ENCODE measurements at places on chromosomes 2 and 18.

DNA sequence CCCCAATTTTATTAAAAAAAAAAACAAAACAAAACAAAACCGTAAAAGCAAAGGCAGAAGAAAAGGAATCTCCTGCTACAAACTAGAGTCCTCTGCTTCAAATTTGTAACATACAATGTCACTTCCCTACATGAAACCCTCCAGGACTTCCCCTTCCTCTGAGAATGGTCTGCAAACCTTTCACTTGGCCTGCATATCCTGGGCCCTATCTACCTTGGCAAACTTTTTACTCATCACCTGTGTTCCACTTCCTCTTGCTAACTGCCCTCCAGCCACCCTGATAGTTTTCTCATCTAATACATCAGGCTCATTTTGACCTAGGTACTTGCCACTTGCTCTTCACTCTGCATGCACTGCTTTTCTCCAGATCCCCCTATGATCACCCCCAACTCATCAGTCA, 255.5 kb downstream of the ETAA1 start:
- no peak for DNase-seq

GRCh38 chr2:96159084-96159830, 14.0 kb upstream of the DUSP2 start:
- DNase-seq = no peak

DNA sequence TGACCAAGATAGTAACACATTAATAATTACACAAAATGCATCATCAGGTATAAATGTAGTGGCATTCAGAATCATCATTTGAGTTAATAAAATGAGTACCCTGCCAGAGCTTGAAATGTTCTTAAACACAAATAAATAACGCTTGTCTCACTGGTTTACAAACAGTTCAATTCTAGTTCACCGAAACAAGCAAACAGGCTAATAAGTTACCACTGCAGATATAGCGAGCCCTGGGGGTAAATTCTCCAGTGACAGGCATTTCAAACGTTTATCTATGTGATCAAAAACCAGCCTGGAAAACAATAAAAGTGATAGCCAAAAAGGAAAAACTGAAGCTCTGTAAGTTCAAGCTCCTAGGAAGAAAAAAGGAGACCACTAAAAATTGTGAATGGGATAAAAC, 152.6 kb downstream of the THADA start:
- DNase-seq = no peak

GRCh38 chr2:46784278-46784677, 131.3 kb downstream of the MCFD2 start:
- no peak for DNase-seq

GRCh38 chr2:110660558-110660957, 17.3 kb downstream of the BUB1 start:
- no peak for DNase-seq

DNA sequence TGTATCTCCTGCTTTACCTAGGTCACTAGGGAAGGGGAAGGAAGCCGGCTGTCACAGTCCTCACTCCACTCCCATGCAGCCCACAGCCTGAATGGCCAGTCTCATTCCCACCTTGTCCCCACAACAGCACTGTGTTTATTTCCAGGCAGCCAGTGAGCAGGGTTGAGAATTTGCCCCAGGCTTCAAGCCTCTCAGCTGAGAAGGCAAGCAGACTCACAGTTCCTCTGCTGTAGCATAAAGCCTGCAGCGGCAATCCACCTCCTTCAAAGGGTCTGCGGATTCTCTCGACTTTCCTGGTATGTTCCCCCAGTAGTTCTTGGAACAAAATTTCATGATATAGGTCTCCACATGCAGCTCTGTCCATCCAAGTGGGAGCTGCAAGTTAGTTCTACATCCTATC, 262.9 kb upstream of the GULP1 start:
- DNase-seq = no peak

GRCh38 chr2:111900859-111901258, 2.5 kb downstream of the MERTK start:
- no peak for DNase-seq

GRCh38 chr2:95349568-95350322, 52.6 kb downstream of the KCNIP3 start:
- DNase-seq = no peak

- no peak for DNase-seq
These were observed 129.7 kb downstream of the WDSUB1 start for GRCh38 chr2:159156834-159157233.

- DNase-seq = no peak
These were observed 596.6 kb downstream of the XIRP2 start for GRCh38 chr2:167484875-167485274.

DNA sequence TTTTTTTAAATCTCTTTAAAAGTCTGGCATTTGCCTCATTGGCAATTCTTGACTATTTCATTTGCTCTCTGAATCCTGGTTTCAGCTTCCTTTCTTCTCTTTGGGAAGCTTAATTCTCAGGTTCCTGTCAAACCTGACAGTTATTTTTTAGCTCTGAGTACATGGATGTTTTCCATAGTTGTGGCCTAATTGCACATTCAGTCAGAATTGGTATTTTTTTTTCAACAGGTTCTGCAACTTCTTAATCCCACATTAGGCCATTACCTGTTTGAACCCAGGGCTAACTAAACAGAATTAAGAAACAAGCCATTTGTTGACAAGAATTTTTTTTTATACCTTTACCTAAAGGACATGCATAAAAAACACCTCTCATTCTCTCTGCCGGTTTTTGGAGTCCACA, 338.8 kb downstream of the SETBP1 start:
- no peak for DNase-seq

DNA sequence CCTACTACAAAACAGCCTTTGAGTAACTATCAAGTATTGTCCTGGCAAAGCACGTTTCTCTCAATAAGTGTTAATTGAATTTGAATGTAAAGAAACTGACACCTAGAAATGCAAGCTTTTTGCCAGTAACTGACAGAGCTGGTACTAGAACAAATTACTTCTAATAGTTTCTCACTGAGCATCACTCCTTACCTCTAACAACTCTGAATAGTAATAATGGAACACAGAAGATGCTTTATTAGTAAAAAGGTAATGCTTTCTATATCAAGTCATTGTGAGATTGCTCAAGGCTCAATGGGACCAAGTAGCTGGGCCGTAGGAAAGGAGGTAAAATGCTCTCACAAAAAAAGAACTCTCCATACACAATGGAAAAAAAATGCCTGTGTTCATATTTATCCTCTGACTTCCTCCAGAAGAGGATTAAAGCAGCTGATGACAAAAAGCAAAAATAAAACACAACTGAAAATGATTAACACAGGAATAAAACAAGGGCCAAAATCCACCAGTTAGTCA, 11.8 kb downstream of the RASGRP3 start:
- DNase-seq = no peak

GRCh38 chr2:231062776-231063175, 6.1 kb downstream of the PSMD1 start:
- DNase-seq = no peak

DNA sequence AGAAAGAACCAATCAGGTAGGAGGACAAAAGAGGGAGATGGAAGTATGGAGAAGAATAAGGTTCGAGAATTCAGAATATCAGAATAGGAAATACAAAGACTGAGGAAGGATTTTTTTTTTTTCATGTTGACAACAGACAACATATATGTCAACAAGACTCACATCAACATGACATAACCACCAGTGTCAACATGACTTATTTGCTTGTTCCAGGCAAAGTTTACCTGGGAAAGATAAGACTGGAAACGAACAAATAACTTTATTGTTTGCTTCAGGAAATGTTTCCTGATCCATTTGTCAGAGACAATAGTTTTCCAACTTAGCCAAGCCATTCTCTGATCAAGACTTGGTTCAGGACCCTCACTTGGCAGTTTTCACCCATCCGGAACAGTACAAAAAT, 321.9 kb upstream of the NETO1 start:
- no peak for DNase-seq

- DNase-seq = no peak
These were observed 11.1 kb upstream of the DCTN1 start for GRCh38 chr2:74391209-74391579.

- no peak for DNase-seq
These were observed 33.9 kb upstream of the GORASP2 start for GRCh38 chr2:170895023-170895757.

DNA sequence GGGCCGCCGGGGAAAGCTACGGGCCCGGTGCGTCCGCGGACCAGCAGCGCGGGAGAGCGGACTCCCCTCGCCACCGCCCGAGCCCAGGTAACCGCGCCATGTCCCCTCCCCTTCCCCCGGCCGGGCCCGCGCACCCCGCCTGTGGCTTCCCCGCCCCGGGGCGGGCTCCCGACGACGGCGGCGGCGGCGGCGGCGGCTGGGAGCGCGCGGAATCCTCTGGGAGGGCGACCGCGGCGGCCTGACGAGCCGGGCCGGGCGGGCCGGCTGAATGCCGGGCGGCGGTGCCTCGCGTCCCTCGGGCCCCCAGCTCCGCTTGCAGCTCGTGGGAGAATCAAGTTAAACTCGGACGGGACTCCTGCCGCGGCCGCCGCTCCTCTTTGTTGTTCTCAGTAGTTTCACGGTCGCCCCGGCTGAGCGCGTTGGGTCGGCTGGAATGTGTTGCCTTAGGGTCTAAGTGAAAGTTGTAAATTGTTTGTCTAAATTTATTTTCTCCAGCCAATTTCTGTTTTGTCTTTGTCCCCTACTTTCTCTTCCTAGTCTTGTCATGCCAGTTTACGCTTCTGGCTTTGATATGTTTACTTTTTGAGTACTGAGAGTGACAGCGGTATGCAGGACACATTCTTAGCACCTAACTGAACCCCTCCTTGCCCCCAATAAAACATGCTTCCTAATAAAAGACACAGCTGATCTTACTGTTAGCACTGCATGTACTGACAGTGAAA, 685 bp downstream of the SMAD4 start:
- DNase-seq = peak; percentile 64

DNA sequence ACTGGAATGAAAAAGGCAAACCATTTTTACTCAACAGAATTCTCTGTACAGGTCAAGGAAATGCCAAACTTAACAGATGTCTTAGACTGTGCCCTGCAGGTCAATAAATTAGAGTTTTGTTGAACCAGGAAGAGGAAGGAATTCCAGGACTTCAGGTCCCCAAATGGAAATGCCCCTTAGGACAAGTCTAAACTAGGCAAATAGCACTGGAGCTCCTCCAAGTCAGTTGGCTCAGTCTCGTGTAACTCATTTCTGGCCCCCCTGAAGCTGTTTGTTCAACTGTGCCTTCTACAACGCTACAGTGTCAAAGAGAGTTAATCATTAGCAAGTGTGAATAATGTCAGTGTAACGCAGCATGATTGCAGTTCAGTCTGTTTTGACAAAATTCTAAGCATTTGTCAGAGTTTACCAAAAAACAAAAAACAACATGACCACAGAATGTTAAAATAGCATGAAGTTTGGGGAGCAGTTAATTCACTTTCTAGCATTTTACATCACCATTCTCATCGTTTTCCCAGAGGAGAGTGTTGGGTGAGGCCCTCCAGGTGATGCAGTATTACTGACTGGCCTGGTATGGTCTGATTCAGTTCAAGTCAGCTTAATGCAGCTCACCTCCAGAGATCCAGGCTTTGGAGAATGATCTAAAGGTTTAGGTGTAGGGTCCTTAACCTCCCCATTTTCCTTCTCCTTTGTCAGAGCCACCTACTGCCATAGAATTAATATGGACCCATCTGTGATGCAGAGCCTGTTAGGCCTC, 108.1 kb downstream of the AQP4 start:
- no peak for DNase-seq

DNA sequence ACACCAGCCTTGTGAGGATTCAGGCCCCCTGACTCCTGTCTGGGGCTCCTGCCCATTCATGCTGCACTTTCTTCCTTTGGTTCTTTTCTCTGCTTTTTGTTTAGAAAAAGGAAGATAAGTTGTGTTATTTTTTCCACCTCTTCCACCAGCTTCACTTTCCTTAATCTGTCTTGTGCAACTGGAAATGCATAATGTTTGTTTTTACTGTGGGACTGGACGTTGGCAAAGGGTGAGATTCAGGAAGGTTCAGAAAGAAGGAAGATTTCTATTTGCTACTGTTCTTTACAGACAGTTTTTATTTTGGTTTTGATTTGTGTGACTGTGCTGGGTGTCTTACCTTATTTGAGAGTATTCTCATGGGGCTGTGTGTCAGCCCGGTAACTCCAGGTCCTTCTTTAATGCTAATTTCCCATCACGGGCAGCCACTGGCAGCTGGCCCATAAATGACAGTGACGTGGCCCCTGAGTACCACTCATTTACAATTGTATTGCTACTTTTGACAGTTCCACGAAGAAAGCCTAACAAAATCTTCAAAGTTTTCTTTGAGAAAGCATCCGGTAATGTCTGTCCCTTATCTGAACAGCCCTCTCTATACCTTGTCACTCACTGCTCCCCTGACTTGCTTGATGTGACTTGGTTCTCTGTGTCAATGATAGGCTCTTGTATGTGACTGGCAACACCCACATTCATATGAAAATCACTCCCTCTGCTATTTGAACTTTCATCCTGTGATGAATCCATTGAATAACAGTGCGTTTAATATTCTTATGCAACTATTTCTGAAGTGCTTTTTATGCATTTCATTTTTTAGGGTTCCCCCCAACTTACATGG, 32.7 kb downstream of the RHBDD1 start:
- DNase-seq = no peak

GRCh38 chr2:3181416-3182010, 196.1 kb downstream of the EIPR1 start:
- DNase-seq = no peak

DNA sequence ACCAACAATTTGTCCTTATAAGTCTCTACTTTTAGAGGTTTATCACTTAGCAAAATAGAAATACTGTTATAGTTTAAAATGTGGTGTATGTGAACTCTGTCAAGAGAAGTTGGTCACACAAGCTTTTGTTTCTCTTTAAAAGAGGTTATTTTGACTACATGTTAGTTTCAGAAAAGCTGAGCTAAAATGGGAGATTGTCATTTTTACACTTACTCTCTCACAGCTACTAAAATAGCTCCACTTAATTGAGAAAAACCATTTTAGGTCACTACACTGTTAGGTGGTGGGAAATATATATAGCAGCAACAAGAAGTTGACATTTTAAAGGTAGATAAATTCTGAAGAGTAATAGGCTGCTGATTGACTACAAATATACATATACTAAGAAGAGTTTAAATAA, 161.5 kb upstream of the KCNJ3 start:
- no peak for DNase-seq

DNA sequence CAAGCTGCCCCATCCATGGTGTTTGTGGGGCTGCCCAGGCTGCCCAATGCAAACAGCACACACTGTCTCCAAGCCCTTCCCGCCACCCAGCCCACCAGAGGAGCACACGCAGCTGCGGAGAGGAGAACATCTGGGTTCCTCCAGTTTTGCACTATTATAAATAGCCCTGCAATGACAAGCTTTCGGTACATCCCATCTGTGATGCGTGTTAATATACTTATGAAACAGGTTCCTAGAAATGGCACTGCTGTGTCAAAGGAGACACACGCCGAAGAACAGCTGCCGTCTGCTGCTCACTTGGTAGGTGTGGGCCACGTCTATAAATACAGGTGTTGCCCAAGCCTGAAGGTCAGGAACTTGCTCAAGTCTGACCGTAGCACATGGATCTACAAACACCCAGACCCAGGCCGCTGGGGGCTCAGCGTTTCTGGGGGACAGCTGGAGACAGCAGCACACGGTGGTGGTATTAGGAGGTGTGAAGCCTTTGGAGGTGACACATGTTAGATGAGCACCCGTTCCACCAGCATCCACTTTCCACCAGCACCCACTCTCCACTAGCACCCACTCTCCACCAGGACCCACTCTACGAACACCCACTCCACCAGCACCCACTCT, 34.3 kb downstream of the PXDN start:
- DNase-seq = no peak
